ENCODE measurements at places on chromosomes 4 and X.

GRCh38 chrX:38882894-38883626 lies 81.8 kb downstream of the MID1IP1 start:
- H3K4me3 ChIP-seq, result no peak overlapping the region
- DNase-seq, result no peak
- H3K27me3 ChIP-seq, result no peaks in the 10 kb centered on the region
- no peaks in the 10 kb centered on the region for H3K36me3 ChIP-seq

GRCh38 chr4:7792616-7793015 lies 147.0 kb downstream of the AFAP1 start:
- H3K4me3 ChIP-seq, result no peak overlapping the region
- H3K36me3 ChIP-seq, result no peaks in the 10 kb centered on the region
- peak overlapping the region; percentile 8 for H3K27ac ChIP-seq
- peaks cover 15% of the 10 kb centered on the region for H3K4me1 ChIP-seq

GRCh38 chr4:119498527-119498926 lies 130.1 kb downstream of the PDE5A start:
- H3K4me3 ChIP-seq, result no peak overlapping the region
- H3K27me3 ChIP-seq, result no peaks in the 10 kb centered on the region
- H3K36me3 ChIP-seq, result peaks cover 72% of the 10 kb centered on the region
- no peak for DNase-seq
- H3K4me1 ChIP-seq, result no peaks in the 10 kb centered on the region

DNA sequence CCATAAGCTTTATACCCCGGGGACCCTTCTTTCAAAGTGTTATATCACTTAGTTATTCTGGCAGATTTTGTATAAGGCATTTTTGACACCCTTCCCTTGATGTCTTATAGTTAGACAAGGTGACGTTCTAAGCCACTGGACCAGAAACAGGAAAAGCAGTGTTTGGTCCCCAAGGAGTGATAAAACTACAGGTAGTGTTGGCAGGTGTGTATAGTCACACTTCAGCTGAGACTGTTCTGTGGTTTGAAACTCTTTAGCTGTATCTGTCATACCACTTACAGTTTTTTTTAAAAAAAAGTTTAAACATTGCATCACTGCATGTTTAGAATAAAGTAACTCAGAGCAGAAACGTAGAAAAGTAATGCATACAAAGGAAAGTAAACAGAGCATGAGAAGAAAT lies 48.5 kb downstream of the TLL1 start:
- no peaks in the 10 kb centered on the region for H3K27me3 ChIP-seq
- H3K36me3 ChIP-seq, result no peaks in the 10 kb centered on the region
- no peak overlapping the region for H3K4me3 ChIP-seq
- DNase-seq, result no peak
- no peaks in the 10 kb centered on the region for H3K4me1 ChIP-seq

- no peak overlapping the region for H3K27ac ChIP-seq
- no peak overlapping the region for H3K4me3 ChIP-seq
- no peaks in the 10 kb centered on the region for H3K36me3 ChIP-seq
- no peak for DNase-seq
These were observed 90.1 kb upstream of the AGA start for GRCh38 chr4:177532358-177532757.

GRCh38 chrX:45771114-45771513 lies 570.4 kb upstream of the DIPK2B start:
- H3K4me3 ChIP-seq, result peak overlapping the region; percentile 40
- peaks cover 11% of the 10 kb centered on the region for H3K27me3 ChIP-seq
- H3K4me1 ChIP-seq, result peaks cover 22% of the 10 kb centered on the region
- DNase-seq, result no peak

GRCh38 chr4:169048868-169049414 lies 38.9 kb upstream of the CBR4 start:
- no peaks in the 10 kb centered on the region for H3K4me1 ChIP-seq
- no peak overlapping the region for H3K4me3 ChIP-seq
- H3K36me3 ChIP-seq, result no peaks in the 10 kb centered on the region
- H3K27ac ChIP-seq, result no peak overlapping the region

DNA sequence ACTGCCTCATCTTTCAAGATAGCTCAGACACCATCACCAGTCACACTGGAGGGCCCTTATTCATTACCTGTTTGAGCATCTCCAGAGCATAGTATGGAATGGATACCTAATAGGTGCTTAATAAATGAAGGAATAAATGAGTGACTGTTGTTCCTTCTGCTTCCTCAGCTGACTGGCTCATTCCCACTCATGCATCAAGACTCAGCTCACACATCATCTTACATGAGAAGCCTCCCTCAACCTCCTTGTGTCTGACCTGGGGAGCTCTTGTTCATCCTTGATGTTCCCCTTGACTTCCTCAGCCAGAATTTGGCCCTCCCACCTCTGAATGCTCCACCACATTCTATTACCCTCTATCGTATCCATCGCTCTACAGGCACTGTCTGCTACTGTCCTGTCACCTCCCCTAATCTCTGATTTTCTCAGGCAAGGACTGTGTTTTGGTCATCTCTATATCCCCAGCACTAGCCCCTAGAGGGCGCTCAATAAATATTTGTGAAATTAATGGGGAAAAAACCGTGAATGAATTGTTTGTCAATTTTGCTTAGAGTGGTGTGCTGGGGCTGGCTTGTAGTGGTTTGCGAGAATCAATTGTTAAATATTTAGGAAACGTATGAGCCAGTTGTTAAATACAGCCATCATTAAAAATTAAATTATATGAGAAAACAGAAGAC lies 88.3 kb downstream of the NHSL2 start:
- DNase-seq, result no peak
- H3K36me3 ChIP-seq, result no peaks in the 10 kb centered on the region
- no peaks in the 10 kb centered on the region for H3K27me3 ChIP-seq
- H3K4me1 ChIP-seq, result no peaks in the 10 kb centered on the region
- H3K4me3 ChIP-seq, result no peak overlapping the region

GRCh38 chr4:74189331-74190043 lies 31.6 kb downstream of the MTHFD2L start:
- no peaks in the 10 kb centered on the region for H3K4me1 ChIP-seq
- no peaks in the 10 kb centered on the region for H3K27me3 ChIP-seq
- no peak for DNase-seq
- H3K27ac ChIP-seq, result no peak overlapping the region

GRCh38 chr4:186554914-186555827 lies at the start of gene MTNR1A:
MTNR1A (minus strand) TSS chr4:186555567; CDS start chr4:186555365, 202 bp downstream.
- no peak within 1 kb of the TSS for H3K27ac ChIP-seq
- no peak for DNase-seq
- peak within 1 kb of the TSS; percentile 46 for H3K4me3 ChIP-seq

- no peaks in the 10 kb centered on the region for H3K27me3 ChIP-seq
- H3K27ac ChIP-seq, result no peak overlapping the region
- DNase-seq, result no peak
- H3K4me1 ChIP-seq, result peaks cover 14% of the 10 kb centered on the region
- H3K36me3 ChIP-seq, result no peaks in the 10 kb centered on the region
- no peak overlapping the region for H3K4me3 ChIP-seq
These were observed 173.9 kb downstream of the SCFD2 start for GRCh38 chr4:53191997-53192396.

DNA sequence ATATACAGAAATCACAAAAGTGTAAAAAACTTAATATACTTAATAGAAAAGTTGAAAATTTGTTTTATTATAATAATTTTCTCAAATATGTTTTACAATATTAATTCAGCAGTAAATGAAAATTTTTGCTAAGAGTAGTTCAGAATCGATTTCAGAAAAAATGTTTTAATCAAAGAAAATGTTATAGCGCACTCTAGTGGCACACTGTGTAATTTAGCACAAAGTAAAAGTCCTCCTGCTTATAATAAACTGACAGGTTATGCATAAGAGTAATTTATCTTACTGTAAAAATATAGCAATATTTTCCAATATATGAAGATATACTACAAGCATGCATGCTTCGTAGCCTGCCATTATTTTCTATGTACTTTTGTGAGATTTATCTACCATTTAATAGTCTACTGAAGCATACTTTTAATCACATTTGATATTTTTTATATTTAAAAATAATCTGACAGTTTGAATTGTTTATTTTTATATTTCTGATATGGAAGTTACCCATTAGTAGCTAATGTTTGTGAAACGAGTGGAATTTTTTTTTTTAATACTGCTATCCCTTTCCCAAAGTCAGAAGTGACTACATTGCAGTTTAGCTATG lies 217.9 kb upstream of the KLHL4 start:
- no peaks in the 10 kb centered on the region for H3K36me3 ChIP-seq
- H3K4me1 ChIP-seq, result no peaks in the 10 kb centered on the region
- H3K27me3 ChIP-seq, result no peaks in the 10 kb centered on the region

GRCh38 chr4:79748835-79749234 lies 324.2 kb downstream of the ANTXR2 start:
- no peaks in the 10 kb centered on the region for H3K4me1 ChIP-seq
- no peak for DNase-seq
- no peaks in the 10 kb centered on the region for H3K27me3 ChIP-seq
- no peaks in the 10 kb centered on the region for H3K36me3 ChIP-seq
- H3K27ac ChIP-seq, result no peak overlapping the region

GRCh38 chr4:114209584-114209983 lies 230.1 kb upstream of the ARSJ start:
- H3K27me3 ChIP-seq, result no peaks in the 10 kb centered on the region
- no peaks in the 10 kb centered on the region for H3K4me1 ChIP-seq
- no peaks in the 10 kb centered on the region for H3K36me3 ChIP-seq

DNA sequence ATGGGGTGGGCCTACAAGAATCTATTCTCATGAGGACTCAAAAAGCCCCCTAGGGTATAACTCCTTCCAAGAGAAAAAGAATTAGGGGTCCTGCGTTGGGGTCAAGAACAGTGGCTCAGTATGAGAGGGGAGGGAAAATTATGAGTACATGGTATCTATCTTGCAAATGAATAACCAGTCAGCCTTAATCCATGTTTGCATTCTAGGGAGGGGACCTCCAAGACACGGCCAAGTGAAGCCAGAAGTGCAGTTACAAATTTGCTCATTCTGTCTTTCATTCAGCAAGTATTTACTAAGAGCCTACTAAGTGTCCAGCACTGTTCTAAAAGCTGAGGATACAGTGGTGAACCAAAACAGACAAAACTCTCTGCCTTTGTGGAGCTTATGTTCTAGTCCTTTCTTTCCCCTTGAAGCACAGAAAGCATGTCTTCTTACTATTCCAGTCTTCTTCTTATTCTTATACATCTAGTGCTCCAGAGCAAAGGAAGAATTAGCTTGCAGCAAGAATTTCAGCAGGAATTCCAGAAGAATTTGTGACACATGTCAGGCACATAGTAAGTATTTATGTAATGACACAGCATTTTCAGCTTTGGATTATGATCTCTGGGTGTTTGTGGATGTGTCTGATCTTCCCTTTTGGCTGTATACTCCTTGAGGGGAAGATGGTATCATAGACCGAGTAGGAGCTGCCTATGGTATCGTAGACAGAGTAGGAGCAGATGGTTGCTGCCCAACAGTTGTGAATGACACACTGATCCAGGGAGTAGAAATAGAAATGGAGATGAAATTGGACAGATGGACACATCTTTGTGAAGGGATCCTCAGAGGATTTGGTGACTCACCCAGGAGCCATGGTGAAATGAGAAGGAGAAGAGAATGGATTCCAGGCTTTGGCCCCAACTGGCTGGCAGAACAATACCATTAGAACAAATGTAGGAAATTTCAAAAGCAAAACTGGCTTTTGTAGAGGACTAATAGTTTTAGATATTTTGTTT lies 75.9 kb downstream of the COQ2 start:
- no peak for DNase-seq
- no peaks in the 10 kb centered on the region for H3K4me1 ChIP-seq
- H3K4me3 ChIP-seq, result no peak overlapping the region
- H3K27ac ChIP-seq, result no peak overlapping the region

GRCh38 chr4:183507925-183508696 lies 3.3 kb downstream of the ING2 start:
- no peak for DNase-seq
- H3K4me1 ChIP-seq, result peaks cover 8% of the 10 kb centered on the region
- H3K27me3 ChIP-seq, result no peaks in the 10 kb centered on the region
- no peak overlapping the region for H3K27ac ChIP-seq
- no peak overlapping the region for H3K4me3 ChIP-seq

GRCh38 chrX:150119323-150119722 lies 181.0 kb upstream of the EOLA2 start:
- no peaks in the 10 kb centered on the region for H3K36me3 ChIP-seq
- H3K4me1 ChIP-seq, result no peaks in the 10 kb centered on the region
- H3K27me3 ChIP-seq, result no peaks in the 10 kb centered on the region

DNA sequence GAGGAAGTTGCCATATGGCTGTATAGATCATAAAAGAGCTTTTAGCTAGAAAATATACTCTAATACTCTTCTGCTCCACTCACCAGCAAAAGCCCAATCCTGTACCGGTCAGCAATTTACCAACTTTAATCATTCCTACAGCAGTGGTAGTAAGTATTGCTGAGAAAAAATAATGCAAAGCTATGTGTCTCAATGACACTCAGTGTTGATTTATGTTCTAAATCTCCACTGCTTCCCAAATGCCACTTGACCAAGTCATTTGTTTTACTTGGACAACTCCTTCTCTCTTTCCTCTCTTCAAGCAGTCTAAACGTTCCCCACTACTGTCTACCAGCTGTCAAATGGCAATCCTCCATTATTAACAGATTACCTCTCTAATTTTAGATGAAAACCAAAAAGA lies 201.8 kb upstream of the GK2 start:
- H3K36me3 ChIP-seq, result no peaks in the 10 kb centered on the region
- H3K27ac ChIP-seq, result no peak overlapping the region
- no peak for DNase-seq
- H3K27me3 ChIP-seq, result no peaks in the 10 kb centered on the region
- no peak overlapping the region for H3K4me3 ChIP-seq
- H3K4me1 ChIP-seq, result no peaks in the 10 kb centered on the region

- H3K36me3 ChIP-seq, result no peaks in the 10 kb centered on the region
- no peaks in the 10 kb centered on the region for H3K27me3 ChIP-seq
- no peak for DNase-seq
- no peak overlapping the region for H3K27ac ChIP-seq
- no peak overlapping the region for H3K4me3 ChIP-seq
These were observed 7.2 kb upstream of the CPLX1 start for GRCh38 chr4:833156-833555.

DNA sequence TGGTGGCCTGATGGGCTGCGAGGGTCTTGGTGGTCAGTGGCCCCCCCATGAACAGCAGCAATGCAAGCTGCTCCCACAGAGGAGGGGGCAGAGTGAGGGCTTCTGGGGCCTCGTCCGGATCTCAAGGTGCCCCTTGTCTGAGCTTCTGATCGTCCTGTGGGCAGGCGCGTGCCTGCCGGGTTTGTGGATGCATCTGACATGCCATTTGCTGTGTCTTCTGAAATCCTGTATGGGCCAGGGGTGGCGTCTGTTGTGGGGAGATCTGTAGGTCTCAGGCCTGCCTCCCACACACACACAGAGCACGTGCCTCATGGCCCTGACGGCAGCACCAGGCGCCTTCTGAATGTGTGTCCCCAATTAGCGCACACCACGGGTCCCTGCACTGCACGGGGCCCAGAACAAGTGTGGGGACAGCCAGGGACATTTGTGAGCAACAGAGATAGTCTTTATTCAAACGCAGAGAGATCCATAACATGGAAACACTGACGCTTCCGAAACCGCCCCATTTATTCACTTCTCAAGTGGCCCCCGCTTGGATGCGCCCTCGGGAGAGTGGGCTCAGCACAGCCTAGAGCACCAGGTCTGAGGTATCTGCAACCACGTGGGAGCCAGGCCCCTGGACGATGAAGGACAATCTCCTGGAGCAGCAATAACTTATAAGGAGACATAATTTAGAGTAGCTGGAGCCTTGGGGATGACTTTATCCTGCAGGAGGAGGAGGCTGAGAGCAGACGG lies 5.7 kb downstream of the SPON2 start:
- no peaks in the 10 kb centered on the region for H3K4me1 ChIP-seq
- H3K36me3 ChIP-seq, result no peaks in the 10 kb centered on the region
- no peak overlapping the region for H3K27ac ChIP-seq
- H3K27me3 ChIP-seq, result peaks cover 19% of the 10 kb centered on the region

All from tibial nerve (tissue), 4 donors.